ENCODE measurements at places on chromosomes 7 and 10.

DNA sequence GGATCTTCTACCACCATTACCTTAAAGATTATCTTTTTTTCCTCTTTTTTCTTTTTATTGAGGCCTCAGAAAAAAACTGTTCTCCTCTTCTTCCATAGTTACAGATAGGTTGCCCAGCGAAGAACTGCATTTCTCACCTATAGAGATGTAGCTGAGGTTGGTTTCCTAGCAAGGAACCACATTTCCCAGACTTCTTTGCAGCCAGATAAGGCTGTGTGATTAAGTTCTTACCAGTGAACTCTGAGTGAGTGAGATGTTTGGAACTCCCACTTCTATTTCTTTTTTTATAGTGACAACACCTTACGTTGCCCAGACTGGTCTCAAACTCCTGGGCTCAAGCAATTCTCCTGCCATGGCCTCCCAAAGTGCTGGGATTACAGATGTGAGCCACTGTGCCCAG lies 5.9 kb upstream of the MCMBP start:
- DNase-seq = no peak

- DNase-seq = no peak
Measured at GRCh38 chr7:78090616-78091015, 292.0 kb downstream of the PHTF2 start.

- DNase-seq = no peak
Measured at GRCh38 chr10:125084191-125084613, 76.2 kb downstream of the CTBP2 start.

DNA sequence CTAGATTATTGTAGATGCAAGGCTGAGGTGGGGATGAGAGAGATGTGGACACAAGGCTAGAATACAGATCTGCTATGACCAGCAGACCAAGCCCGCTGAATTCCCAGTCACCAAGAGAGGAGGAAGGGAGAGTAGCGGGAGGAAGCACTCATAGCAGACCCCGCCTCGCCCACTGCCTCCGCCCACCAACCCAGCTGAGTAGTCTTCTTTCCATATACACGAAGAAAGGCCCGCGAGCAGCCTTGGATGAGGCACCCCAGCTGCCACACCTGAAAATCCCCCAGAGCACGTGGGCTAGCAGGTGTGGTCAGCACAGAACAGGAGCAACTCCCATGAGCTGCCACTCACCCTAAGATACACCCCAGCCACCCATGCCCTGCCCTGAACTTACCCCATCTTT lies 7.9 kb upstream of the H2BK1 start:
- DNase-seq = no peak

DNA sequence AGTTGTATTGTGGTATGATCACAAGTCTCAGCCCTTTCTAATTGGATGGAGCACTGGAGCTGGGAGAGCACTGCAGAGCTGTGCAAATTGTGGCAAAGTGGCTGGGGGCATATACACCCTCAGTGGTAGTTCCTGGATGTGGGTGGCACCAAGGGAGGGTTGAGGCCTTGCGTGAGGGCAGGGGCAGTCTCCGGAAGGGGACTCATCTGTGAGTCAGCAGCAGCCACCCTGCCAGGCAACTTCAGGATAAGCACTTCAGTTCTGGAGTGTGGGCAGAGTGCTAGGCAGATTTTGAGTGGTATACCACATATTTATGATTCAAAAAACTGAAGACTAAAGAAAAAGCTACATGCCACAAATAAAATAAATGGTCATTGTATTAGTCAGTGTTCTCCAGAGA lies 210.5 kb downstream of the ETV1 start:
- no peak for DNase-seq

DNA sequence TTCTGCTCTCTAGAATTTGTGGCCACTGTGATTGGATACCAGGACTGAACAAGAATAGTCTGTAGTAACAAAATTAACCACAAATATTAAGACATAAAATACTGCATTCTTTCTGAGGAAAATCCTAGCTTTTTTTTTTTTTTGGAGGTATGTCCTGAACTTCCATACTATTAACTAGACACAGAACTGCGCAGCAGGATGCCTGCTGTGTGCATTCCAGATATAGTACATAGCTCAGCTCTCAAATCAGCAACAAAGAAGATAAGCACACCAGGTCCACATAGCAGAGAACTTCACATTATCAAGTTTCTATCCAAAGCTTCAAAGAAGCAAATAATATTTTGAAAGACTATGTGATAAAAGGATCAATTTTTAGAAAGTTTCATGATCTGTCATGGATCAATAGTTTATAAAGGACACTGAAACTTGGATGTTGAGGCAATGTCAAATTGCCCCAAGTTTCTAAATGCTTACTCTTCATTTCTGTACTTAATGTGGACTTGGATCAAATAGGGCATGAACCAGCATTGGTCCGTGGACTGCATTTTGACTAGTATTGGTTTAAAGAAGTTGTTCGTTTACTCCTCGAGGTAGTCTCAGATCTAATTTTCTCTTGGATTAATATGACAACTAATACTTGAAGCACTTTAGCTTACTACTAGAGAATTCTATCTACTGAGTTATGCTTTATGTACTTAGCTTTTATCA lies 15.4 kb downstream of the NAMPT start:
- no peak for DNase-seq

GRCh38 chr7:136294977-136295376 lies 317.8 kb upstream of the MTPN start:
- no peak for DNase-seq
